Progenitor cell of endocrine pancreas (in vitro differentiated cells): ENCODE measurements at places on chromosomes 1 and 21.

DNA sequence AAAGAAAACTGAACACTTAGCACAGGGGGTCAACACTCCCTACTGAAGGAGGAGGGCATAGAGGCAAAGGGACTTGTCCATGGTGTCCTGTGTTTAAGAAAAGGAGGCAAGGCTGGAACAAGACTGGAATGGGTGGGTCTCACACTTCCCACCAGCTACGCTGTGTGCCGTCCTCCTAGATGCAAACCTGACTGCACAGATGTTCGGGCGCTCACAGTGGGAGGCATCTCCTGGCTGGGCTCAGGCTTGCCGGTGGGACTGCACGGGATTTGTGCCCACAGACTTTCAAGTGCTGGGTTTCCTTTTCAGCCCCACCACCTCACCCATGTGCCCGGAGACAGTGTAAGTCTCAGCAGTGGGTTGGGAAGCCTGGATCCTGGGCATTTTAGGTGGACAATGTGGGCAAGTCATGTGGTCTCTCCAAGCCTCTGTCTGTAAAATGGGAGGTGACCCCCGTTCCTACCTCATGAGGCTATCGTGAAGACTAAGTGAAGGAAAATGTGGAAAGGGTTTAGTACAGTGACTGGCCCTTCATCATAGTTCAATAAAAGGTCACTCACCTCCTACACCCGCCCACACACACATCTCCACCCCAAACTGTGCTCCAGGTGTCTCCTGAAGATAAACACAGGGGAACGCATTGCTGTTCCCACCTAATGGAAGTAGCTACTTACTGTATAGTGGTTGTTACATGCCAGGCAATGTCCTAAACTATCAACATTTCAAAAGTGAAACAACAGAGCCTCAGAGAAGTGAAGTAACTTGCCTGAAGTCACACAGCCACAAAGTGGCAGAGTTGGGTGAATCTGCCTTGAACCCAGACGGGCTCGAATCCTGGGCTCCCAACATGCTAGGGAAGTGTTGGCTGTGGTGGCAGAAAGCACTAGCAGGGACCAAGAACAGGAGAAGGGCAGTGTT lies 36.0 kb downstream of the ATP1A1 start:
- DNase-seq: no peak

- no peak for DNase-seq
These were observed 132.2 kb downstream of the PSMG1 start for GRCh38 chr21:39050841-39051587.

GRCh38 chr1:160740133-160740688 lies 1.2 kb downstream of the SLAMF7 start:
- no peak for DNase-seq

DNA sequence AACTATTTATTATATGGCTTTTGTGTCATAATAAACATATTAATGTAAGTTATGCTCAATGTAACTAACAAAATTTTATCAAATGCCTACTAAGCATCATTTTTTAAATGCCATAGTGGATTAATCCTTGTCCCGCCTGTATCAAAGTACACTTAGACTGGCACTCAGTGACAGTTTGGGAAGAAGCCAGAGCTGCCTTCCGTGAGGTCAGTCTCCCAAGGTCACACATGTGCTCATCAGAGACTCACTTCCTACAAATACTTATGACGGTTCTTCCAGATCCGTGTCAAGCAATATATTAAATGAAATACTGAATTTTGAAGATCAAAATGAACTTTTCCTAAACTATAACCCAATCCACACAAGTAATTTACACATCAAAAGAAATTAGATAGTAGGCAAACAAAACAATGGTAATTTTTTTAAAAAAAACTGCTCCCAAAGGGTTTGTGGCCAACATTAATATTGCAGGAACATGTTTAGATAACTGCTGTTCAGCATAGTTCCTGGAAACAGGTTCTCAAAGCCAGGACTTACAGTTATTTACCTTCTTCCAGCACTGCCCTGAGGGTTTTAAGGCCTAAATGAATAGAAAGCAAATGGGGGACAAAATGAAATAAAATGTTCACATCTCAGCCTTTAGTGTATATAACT lies 27.2 kb downstream of the WLS start:
- no peak for DNase-seq

DNA sequence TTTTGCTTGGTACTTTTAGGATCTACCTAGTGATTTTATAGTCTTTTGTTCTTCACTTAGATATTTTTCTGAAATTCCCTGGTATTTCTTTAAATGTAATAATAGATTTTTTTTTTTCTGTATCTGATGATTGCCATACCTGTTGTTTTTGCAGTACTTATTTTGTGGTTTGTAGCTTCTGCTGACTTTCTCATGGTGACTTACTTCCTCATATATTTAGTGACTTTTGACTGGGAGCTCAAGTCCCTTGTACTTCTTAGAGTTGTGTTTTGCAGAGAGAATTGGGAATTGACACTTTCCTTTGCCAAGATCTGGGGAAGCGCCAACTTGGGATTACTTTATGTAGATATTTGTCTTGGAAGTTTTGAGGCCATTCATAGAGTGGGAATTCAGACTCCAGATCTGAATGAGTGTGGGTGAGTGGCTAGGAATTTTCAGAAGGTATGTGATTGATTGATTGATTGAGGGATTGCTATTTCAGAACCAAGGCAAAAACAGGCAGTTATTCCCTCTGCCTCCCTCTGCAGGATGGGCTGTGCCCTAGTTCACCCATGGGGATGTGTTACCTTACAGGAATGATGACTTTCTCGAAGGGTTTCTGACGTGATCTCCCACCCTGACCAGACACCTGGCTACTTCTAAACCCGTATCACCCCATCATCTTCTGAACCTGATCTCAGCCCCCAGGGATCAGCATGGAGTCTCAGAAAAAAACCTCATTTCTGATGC lies 219.5 kb downstream of the URB2 start:
- DNase-seq: no peak

DNA sequence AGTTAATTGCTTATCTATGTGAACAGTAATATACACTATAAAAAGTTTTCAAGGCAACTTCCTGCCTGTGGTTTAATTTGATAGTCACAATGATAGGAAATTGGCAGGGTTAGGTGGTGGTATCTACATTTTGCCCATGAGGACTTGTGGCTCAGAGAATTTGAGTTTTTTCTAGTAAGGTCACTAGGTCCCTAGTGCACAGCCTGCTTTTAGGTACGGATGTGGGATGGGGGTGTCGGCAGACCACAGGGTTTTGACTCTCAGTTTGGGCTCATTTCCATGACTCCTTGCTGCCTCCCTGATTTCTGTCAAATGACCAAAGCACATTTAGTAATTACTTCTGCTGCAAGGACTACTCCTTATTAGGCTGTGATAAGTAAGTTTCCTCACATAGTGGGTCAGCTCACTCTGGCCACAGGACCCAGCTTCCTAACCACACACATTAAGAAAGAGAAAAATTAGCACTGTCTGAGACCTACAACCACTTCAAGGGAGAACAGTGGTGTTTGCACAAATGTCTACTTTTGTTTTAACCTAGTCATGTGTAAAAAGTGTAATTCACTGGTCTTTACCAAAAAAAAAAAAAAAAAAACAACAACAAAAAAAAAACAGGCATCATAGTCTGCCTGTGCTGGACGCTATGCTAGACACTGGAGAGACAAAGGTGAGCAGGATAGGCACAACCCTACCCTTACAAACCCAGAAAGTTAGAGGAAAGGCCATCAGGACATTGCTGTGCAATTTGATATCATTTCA lies 43.7 kb downstream of the MRPL39 start:
- DNase-seq: no peak

- no peak for DNase-seq
These were observed 6.1 kb downstream of the LDLRAP1 start for GRCh38 chr1:25549273-25550154.

GRCh38 chr1:172040466-172040865 lies 199.2 kb downstream of the DNM3 start:
- DNase-seq: no peak
